ENCODE measurements at places on chromosomes 3 and 15. TPM values are rescaled to one million over a fixed set of nuclear protein-coding genes. Genes with fewer than 3 reads are reported as not detected.

DNA sequence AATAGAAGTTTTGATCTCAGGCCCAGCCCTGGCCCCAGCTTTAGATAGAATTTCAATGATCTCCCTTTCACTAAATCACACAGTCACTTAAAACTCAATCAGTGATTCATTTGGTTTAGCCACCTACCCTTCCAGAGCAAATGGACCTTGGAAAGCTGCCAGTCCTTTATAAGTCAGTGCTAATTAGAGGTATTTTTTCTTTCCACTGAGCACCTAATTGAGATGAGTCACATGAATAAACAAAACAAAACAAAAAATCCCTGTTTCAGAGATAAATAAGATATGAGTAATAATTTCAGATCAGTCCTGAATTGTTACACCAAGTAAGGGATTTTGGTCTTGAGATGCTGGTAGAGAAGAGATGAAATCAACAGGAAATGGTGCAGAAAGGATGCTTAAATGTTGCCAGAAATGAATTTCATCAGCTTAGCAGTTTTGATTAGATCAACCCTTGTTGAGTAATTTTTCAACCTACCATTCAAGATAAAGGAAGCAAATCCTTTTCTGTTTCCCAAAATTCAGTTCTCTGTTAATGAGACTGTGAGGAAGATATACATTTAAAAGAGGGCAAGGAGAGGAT, 352.0 kb upstream of the COL8A1 start:
- DNase-seq: peak; percentile 20

Gene CA12
- polyA plus RNA-seq: 220 TPM

DNA sequence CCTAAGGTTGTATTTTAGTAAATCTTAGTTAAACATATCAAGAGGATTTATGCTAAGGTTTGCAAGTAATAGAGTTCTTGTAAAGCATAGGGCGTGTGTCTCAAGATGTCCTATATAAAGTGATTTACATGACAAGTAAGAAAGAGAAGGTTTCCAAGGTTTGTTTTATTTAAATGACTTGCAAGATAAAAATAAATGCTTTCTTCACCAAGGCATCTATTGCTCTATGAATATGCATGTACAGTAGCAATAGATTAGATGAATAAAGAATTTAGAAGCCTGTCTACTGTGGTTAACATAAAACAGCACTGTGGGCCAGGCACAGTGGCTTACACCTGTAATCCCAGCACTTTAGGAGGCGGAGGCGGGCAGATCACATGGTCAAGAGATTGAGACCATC, 466.4 kb upstream of the IL12A start:
- no peak for DNase-seq

Gene VWA5B2
- 0.01 TPM for polyA plus RNA-seq

DNA sequence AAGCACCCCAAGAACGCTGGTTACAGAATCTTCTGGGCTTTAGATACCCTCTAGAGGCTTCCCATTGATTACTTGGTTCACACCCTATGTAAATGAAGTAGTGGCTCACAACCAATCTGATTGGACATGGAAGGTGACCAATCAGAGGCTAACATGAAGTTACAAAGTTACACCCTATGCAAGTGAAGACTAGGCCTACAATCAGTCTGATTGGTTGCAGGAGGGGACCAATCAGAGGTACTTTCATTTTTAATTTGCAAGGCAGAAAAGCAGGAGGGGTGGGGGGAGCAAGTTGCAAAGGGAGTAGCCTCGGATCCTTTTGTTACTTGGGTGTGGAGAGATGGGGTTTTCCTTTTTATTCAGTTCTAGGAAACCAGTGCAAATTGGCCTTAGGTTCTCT, 11.1 kb upstream of the RTP2 start:
- DNase-seq: peak; percentile 42

- no peak for DNase-seq
Observed at GRCh38 chr3:128505771-128506170, 12.8 kb upstream of the GATA2 start.

Gene AADACL2
- not detected for polyA plus RNA-seq

GRCh38 chr3:180870008-180870699, 42.3 kb upstream of the FXR1 start:
- peak; percentile 8 for DNase-seq

Gene SLC28A1
- polyA plus RNA-seq: not detected

- DNase-seq: no peak
Observed at GRCh38 chr3:153397794-153398193, 235.8 kb downstream of the RAP2B start.

Gene MST1
- 5.5 TPM for polyA plus RNA-seq

DNA sequence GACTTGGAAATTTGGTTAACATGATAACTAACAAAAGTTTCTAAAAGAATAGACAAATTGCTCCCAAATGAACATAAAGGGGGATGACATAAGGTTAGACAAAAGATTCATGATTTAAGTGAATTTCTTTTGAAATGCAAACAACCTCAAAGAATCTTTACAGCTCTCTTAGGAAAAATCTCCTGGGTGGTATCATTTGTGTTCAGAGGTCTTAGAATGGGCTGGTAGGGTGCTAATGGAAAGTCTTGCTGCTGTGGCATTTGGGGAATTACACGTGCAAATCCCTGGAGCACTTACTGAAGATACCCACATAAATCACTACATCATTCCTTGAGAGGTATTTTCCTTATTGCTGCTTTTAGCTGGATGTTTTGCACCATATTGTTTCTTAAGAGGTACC, 14.4 kb upstream of the ROBO2 start:
- no peak for DNase-seq

DNA sequence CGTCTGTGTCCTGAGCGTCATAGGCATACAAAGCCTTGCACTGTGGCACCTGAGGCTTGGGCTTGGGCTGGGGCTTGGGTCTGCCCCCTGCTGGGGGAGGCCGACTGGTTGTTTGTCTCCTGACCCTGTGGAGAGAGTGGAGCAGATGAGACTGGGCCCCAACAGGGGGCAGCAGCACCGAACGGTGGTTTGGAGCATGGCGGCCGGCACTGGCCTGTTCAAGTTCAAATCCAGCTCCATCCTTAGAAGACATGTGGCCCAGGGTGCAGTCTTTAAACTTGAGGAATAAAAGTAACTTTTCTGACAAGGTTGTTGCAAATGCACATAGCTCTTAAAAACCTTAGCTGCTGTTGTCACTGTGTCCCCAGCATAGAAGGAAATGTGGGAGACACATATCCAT, 33.3 kb downstream of the CCNB2 start:
- DNase-seq: no peak

Gene CLRN1
- not detected for polyA plus RNA-seq

- DNase-seq: peak; percentile 62
Observed at GRCh38 chr15:94910166-94910565, 678.8 kb downstream of the MCTP2 start.

Gene SNRPN
- 92.4 TPM for polyA plus RNA-seq

GRCh38 chr3:126676919-126677705, 22.2 kb upstream of the TXNRD3 start:
- no peak for DNase-seq

DNA sequence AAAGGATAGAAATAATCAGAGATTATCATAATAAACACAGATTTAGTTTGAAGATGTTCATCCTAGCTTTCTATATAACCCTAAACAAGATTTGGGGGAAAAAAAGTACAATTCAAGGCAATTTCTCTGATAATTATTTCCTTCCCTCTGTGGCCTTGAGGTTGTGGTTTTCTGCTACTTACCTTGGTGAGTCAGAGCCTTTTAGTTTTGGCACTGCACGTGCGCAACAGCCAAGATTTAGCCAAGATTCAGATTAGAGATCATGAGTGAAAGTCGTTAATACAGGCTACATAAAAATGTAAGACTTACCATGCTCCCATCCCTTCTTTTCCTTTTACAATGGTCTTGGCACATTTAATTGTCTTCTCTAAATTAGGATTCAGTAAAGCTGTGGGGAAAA, 6.7 kb downstream of the LYZL4 start:
- DNase-seq: peak; percentile 69

Gene ACSBG1
- not detected for polyA plus RNA-seq
